PC-3 (cell line): ENCODE measurements at places on chromosomes 11 and 22. TPM values are rescaled to one million over a fixed set of nuclear protein-coding genes. Genes with fewer than 3 reads are reported as not detected.
A peak's percentile ranks its signal among the peaks of the same experiment; 100 is the strongest.

Gene ART1
- not detected in 2 replicates for total RNA-seq

Gene CCDC90B
- 59.4 and 70.8 TPM in 2 replicates for total RNA-seq

DNA sequence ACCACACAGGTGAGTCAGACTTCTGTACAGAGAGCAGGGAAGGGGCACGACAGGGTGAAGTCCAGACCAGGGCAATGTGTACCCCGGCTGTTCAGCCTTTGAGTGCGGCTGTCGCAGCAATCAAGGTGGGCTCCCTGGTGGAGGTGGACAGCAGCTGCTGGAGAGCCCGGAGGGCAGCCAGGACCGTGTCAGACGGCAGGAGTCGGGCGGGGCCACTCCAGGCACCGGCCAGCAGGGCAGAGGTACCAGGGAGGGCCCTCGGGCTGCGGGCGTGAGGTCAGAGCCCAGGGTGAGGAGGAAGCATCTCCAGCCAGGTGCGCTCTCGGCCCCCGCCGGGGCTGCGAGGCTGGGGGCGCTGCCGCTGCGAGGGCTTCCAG lies 802 bp upstream of the PIM3 start:
- H3K4me1 ChIP-seq: peaks cover 26% of the 10 kb centered on the region
- H3K27me3 ChIP-seq: no peaks in the 10 kb centered on the region
- peak; percentile 69 for DNase-seq
- peak overlapping the region; percentile 75 for H3K27ac ChIP-seq
- peak overlapping the region; percentile 71 for H3K4me3 ChIP-seq

- peaks cover 55% of the 10 kb centered on the region for H3K27me3 ChIP-seq
- H3K36me3 ChIP-seq: no peaks in the 10 kb centered on the region
- H3K4me3 ChIP-seq: no peak overlapping the region
Observed at GRCh38 chr11:131378931-131379330, 8.5 kb downstream of the NTM start.

GRCh38 chr11:106202935-106203620 lies 125.6 kb downstream of the AASDHPPT start:
- H3K27ac ChIP-seq: no peak overlapping the region
- H3K4me3 ChIP-seq: no peak overlapping the region
- H3K27me3 ChIP-seq: no peaks in the 10 kb centered on the region
- no peaks in the 10 kb centered on the region for H3K36me3 ChIP-seq

Gene SLN
- total RNA-seq: 0.40 TPM in 1 of 2 replicates, not detected in the other

DNA sequence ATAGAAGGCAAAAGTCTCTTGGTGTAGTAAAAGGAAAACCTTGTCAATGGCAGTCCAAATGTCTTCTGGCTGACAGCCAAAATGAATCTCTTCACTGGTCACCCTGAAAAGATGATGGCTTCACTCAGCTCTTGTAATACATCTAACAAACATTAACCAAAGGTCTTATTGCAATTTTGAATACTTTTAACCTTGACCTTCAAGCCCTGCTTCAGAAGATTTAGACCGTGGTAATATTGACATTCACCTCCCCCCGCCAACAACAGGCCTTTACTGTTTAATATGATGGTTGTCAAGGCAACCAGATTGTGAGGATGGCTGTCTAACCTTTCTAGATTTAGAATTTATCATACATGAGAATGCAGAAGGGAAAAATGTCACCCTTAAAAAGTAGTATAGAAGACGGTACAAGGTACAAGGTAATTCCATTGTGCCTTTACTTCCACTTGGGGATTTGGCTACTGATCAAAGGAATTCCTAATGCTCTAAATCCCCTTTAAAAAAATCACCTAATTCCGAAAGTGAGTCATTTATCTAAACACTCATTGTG lies 342.3 kb downstream of the LARGE1 start:
- no peak for DNase-seq
- no peaks in the 10 kb centered on the region for H3K27me3 ChIP-seq
- no peaks in the 10 kb centered on the region for H3K4me1 ChIP-seq
- H3K4me3 ChIP-seq: no peak overlapping the region

- H3K4me3 ChIP-seq: no peak overlapping the region
- no peaks in the 10 kb centered on the region for H3K36me3 ChIP-seq
- peaks cover 14% of the 10 kb centered on the region for H3K4me1 ChIP-seq
- H3K27ac ChIP-seq: no peak overlapping the region
- no peaks in the 10 kb centered on the region for H3K27me3 ChIP-seq
Observed at GRCh38 chr22:21862386-21863245, 4.8 kb downstream of the MAPK1 start.

- H3K4me1 ChIP-seq: peaks cover 27% of the 10 kb centered on the region
- DNase-seq: peak; percentile 83
- H3K36me3 ChIP-seq: no peaks in the 10 kb centered on the region
- peak overlapping the region; percentile 70 for H3K4me3 ChIP-seq
- no peak overlapping the region for H3K27ac ChIP-seq
Observed at GRCh38 chr11:33829430-33830141, 55.3 kb upstream of the FBXO3 start.

- no peak overlapping the region for H3K27ac ChIP-seq
- H3K36me3 ChIP-seq: no peaks in the 10 kb centered on the region
- H3K4me1 ChIP-seq: no peaks in the 10 kb centered on the region
- no peak for DNase-seq
- peaks cover 5% of the 10 kb centered on the region; the same call in 1 of the 2 replicates for H3K27me3 ChIP-seq
Observed at GRCh38 chr11:107573438-107573837, 7.9 kb upstream of the ALKBH8 start.

- peaks cover 36% of the 10 kb centered on the region for H3K4me1 ChIP-seq
- DNase-seq: peak; percentile 29
- peak overlapping the region; percentile 2; the same call in 1 of the 2 replicates for H3K27ac ChIP-seq
- no peaks in the 10 kb centered on the region for H3K36me3 ChIP-seq
- no peak overlapping the region for H3K4me3 ChIP-seq
Observed at GRCh38 chr11:63672936-63673539, 1.9 kb upstream of the ATL3 start.

DNA sequence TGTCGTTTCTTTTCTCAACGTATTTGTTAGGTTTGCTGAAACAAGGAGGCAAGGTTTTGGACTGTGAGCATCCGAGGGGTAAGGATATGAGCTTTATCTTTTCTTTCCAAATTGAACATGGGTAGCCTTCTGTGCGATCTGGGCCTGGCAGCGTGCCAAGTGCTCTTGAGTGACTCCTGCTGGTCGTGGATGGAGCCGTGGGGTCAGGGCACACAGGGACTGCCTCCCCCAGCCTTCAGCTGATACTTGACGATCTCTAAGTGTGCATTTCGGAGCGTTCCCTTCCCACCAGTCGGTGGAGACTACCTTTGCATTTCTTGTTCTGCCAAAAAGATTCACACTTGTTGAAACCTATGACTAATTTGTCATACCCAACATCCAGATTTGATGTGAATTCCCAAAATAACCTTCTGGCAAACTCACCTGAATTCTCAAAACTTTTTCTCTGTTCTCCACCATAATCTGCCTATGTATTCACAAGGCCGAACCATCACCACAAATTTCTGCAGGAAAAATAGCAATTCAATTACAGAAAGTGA lies 40.1 kb upstream of the CLMP start:
- no peak overlapping the region for H3K4me3 ChIP-seq
- H3K4me1 ChIP-seq: peaks cover 6% of the 10 kb centered on the region; the same call in 1 of the 2 replicates
- DNase-seq: peak; percentile 50
- H3K27ac ChIP-seq: no peak overlapping the region

Gene ANO5
- not detected in 2 replicates for total RNA-seq

GRCh38 chr11:85751724-85752123 lies 59.2 kb downstream of the SYTL2 start:
- no peak overlapping the region for H3K27ac ChIP-seq
- peaks cover 56% of the 10 kb centered on the region for H3K4me1 ChIP-seq
- H3K36me3 ChIP-seq: peaks cover 5% of the 10 kb centered on the region; the same call in 1 of the 2 replicates
- peak; percentile 43 for DNase-seq
- H3K27me3 ChIP-seq: no peaks in the 10 kb centered on the region
- H3K4me3 ChIP-seq: no peak overlapping the region

GRCh38 chr11:27864091-27864491 lies 163.8 kb upstream of the BDNF start:
- no peaks in the 10 kb centered on the region for H3K27me3 ChIP-seq
- no peak overlapping the region for H3K4me3 ChIP-seq
- peaks cover 17% of the 10 kb centered on the region for H3K4me1 ChIP-seq
- no peaks in the 10 kb centered on the region for H3K36me3 ChIP-seq
- H3K27ac ChIP-seq: no peak overlapping the region

- H3K27me3 ChIP-seq: peaks cover 44% of the 10 kb centered on the region
- no peaks in the 10 kb centered on the region for H3K4me1 ChIP-seq
- no peaks in the 10 kb centered on the region for H3K36me3 ChIP-seq
- no peak overlapping the region for H3K4me3 ChIP-seq
- peak; percentile 74 for DNase-seq
Observed at GRCh38 chr11:125345421-125346178, 150.5 kb downstream of the FEZ1 start.

DNA sequence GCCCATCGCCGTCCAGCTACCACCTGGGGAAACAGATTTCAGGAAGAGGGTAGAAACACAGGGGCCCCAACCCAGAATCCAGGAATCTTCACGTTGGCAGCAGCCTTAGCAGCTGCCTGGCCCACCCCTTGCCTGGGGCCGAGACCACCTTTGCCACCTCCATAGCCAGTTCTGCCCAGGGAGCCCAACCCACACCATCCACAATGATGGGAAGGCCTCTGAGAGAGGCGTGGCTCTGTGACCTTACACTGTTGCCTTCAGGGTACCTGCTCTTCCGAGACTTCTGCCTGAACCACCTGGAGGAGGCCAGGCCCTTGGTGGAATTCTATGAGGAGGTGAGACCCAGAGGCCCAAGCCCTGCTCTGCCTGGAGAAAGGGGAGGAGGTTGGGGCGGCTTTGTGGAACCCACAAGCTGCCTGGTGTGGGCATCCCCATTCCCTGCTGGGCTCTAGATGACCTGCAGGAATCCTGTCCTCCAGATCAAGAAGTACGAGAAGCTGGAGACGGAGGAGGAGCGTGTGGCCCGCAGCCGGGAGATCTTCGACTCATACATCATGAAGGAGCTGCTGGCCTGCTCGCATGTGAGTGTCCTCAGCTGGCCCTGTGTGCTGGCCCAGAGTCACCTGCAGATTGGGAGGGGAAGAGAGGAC lies 10.0 kb upstream of the ANKRD13D start:
- H3K27ac ChIP-seq: no peak overlapping the region
- H3K36me3 ChIP-seq: peaks cover 49% of the 10 kb centered on the region
- H3K4me3 ChIP-seq: no peak overlapping the region
- H3K27me3 ChIP-seq: no peaks in the 10 kb centered on the region
- no peaks in the 10 kb centered on the region for H3K4me1 ChIP-seq

- DNase-seq: no peak
- no peaks in the 10 kb centered on the region; the same call in 1 of the 2 replicates for H3K27me3 ChIP-seq
- H3K4me1 ChIP-seq: no peaks in the 10 kb centered on the region
- H3K4me3 ChIP-seq: no peak overlapping the region
Observed at GRCh38 chr11:30002157-30002785, 14.6 kb downstream of the KCNA4 start.

Gene RAPSN
- total RNA-seq: 0.23 TPM in 1 of 2 replicates, not detected in the other

DNA sequence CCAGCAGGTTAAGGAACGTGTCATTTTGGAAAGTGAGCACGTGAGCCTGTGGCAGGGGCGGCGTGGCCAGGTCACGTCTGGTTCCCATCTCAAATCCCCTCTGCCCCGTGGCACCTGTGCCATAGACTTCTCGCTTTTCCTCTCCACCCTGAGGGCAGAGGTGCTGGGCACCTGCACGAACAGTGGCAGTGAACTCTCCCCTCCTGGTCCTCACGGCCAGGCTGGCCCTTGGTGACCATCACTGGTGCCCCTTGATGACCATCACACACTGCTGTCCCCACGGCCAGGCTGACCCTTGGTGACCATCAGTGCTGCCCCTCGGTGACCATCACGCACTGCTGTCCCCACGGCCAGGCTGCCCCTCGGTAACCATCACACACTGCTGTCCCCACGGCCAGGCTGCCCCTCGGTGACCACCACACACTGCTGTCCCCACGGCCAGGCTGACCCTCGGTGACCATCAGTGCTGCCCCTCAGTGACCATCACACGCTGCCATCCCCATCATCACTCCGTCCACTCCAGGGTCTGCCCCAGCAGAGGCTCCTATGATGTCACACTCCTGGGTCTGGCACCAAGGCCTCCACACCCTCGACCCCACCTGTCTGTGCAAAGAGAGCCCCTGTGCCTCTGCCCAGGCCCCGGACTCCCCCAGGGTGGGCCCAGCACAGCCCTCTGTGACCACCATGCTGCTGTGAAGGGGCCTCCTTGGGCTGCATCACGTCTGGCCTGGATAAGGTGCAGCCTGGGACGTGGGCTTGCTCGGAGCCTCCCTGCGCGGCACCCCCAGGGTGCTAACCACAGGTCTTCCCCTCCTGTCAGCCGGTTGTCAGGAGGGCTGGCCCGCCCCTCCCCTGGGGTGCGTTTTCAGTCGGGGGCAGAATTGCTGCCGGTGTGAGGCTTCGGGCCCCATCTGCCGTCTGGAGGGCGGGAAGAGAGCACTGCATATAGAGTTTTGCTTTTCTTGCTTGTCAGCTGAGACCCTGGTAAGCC lies 738.6 kb downstream of the BRD1 start:
- no peaks in the 10 kb centered on the region for H3K27me3 ChIP-seq
- no peak overlapping the region for H3K4me3 ChIP-seq
- no peaks in the 10 kb centered on the region for H3K36me3 ChIP-seq

- no peaks in the 10 kb centered on the region for H3K27me3 ChIP-seq
- H3K27ac ChIP-seq: no peak overlapping the region
- H3K36me3 ChIP-seq: no peaks in the 10 kb centered on the region
- DNase-seq: no peak
- H3K4me3 ChIP-seq: no peak overlapping the region
- H3K4me1 ChIP-seq: peaks cover 19% of the 10 kb centered on the region
Observed at GRCh38 chr22:50004918-50005317, 7.6 kb downstream of the IL17REL start.

- H3K4me3 ChIP-seq: no peak within 1 kb of the TSS
- no peak within 1 kb of the TSS for H3K27ac ChIP-seq
- H3K36me3 ChIP-seq: peaks cover 14% of the 10 kb centered on the region
Observed at GRCh38 chr22:36506637-36507517, at the start of gene FOXRED2. TSS of gene FOXRED2 (minus strand) at chr22:36507040. CDS start at chr22:36506422, 618 bp downstream.

DNA sequence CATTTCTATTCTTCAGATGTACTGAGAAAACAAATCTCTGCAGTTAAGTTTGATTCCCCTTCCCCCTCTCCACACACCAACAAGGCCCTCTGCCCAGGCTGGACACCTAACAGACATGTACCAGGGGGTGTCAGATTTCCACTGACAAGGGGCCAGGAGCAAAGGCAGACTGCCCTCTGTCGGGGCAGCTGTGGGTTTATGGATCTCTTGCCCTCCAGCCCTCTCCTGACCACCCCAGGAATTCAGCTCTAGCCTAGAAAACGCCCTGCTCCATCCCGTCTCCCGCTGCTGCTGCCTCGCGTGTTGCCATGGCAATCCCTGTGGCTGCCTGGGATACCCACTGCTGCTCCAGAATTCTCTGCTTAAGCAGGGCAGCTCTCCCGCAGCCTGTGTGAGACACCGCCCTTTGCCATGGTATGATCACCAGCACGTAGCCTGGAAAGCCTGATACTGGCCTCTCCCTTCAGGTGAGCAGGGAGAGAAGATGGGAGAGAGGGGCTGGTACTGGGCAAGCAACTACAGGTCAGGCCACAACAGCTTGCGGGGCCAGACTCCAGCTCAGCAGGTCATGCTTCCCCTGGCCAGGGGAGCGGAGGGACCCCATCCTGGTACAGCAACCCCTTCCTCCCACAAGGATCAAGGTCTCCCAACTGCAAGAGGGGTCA lies 41.6 kb downstream of the BUD13 start:
- H3K36me3 ChIP-seq: no peaks in the 10 kb centered on the region
- H3K27ac ChIP-seq: no peak overlapping the region
- peak; percentile 13 for DNase-seq
- H3K4me1 ChIP-seq: no peaks in the 10 kb centered on the region
- no peak overlapping the region for H3K4me3 ChIP-seq

Gene SPTBN2
- total RNA-seq: 74.9 and 154 TPM in 2 replicates

Gene HBD
- total RNA-seq: not detected in 2 replicates

Gene C1QTNF5
- 2.0 and 2.6 TPM in 2 replicates for total RNA-seq
